ENCODE measurements at places on chromosomes 3 and 15.

- DNase-seq = no peak
Observed at GRCh38 chr3:133037436-133037835, 755 bp upstream of the TMEM108 start.

GRCh38 chr3:120192159-120192558, 92.9 kb downstream of the GPR156 start:
- no peak for DNase-seq

DNA sequence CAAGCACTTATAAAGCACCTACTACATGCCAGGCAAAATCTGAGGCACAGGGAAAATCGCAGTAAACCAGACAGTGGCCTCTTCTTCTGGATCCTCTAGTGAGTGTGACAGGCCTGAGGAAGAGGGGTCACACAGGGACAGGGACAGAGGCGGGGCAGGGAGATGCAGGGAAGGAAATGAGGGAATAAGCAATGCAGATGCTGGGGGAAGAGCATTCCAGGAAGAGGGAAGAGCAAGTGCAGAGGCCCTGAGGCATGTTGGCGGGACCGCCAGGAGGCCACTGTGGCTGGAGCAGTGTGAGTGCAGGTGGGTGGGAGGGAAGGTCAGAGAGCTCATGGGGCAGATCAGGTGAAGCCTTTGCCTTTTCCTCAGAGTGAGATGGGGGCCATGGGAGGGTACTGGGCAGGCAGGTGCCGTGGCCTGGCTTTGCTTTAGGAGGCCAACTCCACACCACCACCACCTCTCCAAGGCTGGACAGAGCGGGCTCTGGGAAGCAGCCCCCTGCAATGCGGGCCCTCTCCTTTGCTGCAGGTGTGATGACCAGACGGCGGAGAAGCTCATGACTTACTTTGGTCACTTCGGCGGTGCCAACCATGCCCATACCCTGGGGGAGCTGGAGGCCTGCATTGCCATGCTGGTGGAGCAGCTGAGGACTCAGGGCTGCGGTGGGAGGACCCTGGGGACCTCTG, 26.8 kb upstream of the GP9 start:
- DNase-seq = no peak

GRCh38 chr3:52721002-52721729, 15.3 kb downstream of the SPCS1 start:
- no peak for DNase-seq

- no peak for DNase-seq
Observed at GRCh38 chr3:147431751-147432150, 22.6 kb downstream of the ZIC1 start.

DNA sequence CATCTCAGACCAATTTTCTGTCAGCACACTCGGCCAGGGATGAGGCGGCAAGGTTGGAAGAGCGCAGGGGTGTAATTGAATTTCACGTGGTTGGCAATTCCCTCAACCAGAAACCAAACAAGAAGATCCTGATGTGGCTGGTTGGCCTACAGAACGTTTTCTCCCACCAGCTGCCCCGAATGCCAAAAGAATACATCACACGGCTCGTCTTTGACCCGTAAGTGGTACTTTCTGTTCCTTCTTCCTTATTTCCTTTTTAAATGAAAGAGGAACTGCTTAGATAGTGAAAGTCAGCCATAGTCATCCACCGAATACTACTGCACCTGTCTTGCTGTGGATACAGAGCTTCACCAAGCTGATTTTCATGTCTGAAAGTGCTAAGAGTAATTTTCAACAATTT, 60.1 kb downstream of the SGO1 start:
- DNase-seq = no peak

GRCh38 chr3:63124090-63124489, 154.0 kb upstream of the SYNPR start:
- no peak for DNase-seq

DNA sequence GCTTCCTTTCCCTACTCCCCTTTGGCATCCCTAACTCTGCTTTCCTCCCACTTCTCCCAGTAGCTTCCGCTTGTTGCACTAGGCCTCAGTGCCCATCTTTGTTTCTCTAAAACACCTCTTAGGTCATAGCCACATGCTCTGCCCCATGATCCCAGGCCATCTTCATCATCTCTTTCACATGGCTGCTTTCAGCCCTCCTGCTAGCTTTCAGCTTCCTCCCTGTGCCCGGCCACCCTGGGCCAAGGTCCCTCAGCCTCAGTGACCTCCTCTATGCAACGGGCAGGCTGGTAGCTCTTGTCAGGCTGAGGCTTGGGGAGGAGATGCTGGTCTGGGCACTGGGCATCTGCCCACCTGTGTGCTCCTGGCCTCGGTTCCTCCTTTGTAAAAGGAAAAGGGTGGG, 2.3 kb downstream of the PLEKHO2 start:
- DNase-seq = no peak

DNA sequence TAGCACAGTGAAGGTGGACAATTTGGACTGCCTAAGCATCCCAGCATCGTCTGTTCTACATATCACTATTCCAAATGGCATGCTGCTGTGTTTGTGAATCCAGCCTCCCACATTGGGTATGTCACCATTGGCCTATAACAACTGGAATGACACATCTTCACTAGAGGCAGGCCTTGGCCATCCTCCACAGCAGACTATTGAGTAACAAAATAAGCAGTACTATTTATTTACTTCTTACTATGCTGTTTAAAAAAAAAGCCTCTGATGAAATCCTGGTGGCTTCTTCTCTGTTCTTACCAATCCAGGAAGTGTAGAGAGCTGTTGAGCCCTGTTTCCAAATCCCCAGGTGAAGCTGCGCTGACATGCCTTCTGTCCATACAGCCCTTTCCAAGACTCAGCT, 30.6 kb upstream of the CERS3 start:
- DNase-seq = no peak

DNA sequence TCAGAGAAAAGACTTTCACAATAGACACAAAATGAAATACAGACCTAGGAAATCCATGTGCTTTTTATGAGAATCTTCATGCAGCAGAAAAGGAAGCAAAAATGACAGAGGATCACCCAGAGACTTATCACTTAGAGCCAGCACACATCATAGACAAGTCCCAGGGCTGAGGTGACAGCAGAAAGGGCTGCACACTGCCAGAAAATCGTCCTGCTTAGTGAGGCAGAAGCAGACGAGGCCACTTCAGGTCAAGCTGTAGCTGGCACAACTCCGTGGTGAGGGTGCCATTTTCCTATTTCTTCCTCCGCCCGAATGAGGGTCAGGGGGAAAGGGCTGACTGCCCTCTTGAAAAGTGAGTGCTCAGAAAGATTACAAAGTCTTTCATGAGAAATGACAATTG, 95.9 kb upstream of the TNIK start:
- no peak for DNase-seq

DNA sequence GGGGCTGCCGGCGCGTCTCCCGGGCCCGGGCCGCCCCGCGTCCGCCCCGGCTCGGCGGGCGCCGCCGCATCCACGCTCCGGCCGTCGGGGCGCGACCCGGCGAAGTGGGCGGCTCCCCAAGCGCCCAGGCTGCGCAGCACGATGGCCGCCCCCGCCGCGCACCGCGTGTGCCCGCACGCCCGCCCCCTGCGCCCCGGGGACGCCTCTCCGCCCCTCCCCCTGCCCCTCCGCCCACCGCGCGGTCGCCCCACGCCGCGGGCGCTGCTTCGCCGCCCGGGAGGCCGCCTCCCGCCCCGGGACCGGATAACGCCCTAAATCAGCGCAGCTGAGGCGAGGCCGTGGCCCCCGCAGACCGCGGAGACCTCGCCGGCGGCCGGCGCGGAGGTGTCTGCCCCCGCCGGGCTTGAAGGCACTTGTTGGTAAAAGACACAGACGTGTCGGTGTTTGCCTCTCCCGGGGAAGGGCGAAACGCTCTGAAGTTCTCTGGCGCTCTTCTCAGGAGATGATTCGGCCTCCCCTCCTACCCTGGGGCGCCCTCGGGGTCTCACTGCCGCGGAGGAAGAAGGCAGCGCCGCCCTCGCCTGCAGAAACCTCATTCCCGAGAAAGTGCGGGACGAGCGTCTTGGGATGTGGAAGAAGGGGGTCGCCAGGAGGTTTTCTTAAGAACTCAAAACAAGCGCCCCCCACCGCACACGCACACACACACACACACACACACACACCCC, at the start of gene BNC1:
TSS of gene BNC1 (minus strand) at position 106 of the 725 bp plus-strand sequence. CDS start at position 70, 36 bp downstream.
- no peak for DNase-seq

DNA sequence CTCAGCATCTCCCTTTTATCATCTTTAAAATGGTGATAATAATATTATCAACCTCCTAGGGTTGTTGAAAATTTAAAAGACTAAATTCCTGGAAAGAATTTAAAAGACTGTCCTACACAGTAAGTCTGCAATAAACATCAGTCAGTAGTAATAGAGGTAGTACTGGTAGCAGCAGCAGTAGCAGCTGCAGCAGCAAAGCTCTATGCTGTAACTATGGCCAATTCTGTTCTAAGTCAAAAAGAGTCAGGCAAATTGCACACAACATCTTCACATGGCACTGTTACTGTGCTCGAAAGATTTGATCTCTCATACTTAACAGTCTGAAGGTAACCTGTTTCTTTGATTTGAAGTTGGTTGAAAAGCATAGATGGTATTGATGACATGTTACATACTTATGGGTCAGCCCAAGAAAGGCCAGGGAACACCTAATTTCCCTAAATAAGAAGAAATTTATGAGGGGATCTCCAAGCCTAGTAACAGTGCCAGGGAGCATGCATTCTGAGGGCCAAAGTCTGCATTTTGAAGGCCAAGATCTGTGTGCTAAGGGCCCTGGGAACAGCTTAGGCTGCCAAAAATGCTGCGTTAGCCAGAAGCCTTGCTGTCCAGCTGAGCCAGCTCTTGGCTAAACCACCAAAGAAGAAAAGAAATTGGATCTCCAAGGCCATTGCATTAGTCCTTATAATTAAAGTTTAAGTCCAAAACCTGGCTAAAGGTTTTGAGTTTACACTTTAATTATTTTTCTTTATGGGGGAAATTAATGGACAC, 68.2 kb downstream of the SIDT1 start:
- no peak for DNase-seq

DNA sequence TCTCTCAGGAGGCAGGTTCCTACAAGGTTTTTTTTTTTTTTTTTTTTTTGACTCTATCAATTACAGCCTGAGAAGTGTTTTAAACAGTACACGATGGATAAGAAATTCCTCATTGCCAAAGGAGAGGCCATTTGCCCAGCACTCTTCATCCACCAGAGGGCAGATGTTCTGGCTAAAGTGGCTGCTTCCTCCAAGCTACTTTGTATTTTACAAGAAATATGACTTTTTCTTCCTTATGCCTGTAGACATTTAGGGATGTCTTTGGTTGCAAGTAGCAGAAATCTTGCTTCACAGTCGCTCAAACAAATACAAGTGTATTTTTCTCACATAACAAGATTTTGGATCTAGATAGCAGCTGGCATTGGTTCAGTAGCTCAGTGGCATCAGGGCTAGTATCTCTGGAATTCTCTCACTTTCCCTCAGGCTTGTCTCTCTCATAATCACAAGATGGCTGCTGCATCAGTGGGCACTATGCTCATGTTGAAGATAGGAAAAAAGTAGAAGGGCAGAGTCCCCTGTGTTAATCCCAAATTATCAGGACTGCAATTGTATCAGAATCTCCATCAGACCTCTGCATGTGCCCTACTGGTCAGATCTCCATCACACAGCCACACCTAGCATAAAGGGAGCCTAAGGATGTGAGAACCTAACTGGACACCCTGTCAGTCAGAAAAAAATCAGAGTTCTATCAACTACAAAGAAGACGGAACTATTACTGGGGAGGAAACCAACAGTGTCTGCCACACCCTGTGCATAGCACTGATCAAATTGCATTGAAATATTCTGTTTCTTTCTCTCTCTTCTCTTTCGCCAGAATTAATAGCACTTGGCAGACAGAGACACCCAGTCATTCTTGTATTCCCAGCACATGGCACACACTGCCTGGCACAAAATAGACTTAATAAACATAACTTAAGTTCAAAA, 138.9 kb upstream of the COL8A1 start:
- DNase-seq = no peak

- DNase-seq = no peak
Observed at GRCh38 chr3:70742081-70742480, 429.6 kb upstream of the MDFIC2 start.

DNA sequence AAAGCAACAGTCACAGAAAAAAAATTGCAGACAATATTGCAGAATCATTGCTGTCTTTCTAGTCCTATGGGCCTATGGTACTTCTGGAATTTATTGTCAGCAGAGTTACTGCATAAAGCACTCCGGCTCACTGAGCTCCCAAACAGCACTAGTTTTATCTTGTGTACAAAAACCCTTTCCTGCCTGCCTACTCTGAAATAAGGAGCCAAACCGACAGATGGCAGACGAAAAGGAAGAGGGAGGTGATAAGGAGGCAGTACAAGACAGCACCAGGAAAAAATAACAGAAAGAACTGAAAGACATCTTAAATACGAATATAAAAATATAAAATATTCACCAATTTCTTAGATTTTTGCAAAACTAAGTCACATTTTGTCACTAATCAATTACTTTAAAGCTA, 15.6 kb downstream of the HERC1 start:
- no peak for DNase-seq

DNA sequence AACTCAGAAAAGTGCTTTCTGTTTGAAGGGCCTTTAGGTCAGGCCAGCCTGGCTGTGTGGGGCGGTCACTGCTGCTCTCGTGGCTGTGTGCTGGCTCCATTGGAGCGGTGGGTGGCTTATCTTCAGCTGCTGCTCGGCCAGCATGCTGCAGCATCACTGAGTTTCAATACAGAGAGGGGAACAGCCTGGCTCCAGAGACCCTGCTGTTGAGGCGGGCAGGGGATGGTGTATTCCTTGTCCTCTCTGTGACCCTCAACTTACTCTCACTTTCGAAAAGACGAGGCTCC, 248.5 kb upstream of the ONECUT1 start:
- no peak for DNase-seq

GRCh38 chr15:67185621-67186225, 68.7 kb downstream of the AAGAB start:
- no peak for DNase-seq

- DNase-seq = no peak
Observed at GRCh38 chr3:124960105-124960504, 25.6 kb upstream of the MUC13 start.

- DNase-seq = no peak
Observed at GRCh38 chr3:194987571-194988494, 283.1 kb downstream of the XXYLT1 start.

DNA sequence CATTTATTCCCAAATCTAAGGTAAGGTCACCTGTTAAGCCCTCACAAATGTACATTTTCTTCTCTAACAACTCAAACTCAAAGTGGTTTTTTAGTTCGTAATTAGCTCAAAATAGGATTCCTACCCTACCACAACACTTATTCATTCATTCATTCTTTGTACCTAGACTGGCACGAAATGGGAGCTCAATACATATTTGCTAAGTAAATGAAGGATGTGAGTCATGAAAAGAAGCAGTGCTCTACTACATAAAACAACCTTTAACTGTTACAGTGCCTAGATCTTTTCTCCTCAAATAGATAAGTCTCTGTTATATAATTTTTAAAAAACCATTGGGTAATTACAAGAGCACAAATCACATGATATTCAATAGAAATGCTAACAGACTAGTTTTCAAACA, 13.1 kb downstream of the RSL24D1 start:
- DNase-seq = no peak

- DNase-seq = no peak
Observed at GRCh38 chr15:33104212-33104611, 90.3 kb downstream of the FMN1 start.

DNA sequence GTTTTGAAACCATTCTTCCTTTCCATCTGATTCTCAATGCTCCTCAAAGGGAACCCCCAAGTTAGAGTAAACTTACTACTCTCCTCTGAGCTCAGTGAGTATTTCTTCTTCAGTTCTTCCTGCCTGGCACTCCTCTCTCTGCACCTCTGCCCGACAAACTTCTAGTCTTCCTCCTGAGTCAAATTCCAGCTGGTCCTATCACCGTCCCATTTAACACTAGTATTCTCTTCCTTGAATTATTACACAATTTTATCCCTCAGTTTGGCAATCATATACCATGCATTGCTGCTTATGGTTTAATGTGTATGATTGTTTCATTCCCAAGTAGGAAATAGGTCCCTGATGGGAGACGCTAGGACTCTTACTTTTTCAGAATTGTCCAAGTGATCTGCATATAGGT, 279.7 kb downstream of the MECOM start:
- no peak for DNase-seq

All from stimulated activated CD4-positive, alpha-beta T cell treated with anti-CD3 and anti-CD28 coated beads, TNF-alpha, amount 100 ng/mL, for 48 hours (primary cell).